ENCODE measurements at places on chromosomes 1 and 21.
A peak's percentile ranks its signal among the peaks of the same experiment; 100 is the strongest.

DNA sequence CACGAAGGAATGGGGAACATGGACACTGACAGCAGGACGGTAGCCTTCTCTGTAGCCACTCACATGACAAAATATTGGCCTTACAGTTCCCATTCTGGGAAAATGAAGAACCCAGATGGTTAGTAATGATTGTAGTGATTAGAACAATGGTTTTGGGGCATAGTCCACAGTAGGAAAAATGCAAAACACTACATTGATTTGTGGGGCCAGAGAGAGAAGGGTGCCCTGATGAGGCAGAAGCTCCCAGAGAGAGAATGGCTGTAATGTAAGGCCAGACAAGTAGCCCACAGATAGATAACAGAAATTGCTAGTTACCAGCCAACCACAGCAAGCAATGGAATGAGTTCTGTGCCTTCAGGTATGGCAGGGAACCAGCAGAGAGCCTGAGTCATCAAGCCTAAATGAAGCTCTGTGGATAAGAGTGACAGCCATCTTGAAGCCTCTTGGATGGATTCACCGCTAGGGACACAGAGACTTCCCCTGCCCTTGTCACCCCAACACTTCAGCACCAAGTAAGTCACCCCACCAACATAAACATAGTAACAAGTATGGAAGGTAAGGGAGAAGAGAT is 206.1 kb downstream of the BACH1 start:
- DNase-seq, result no peak

GRCh38 chr1:22239378-22239777 is 96.5 kb upstream of the WNT4 start:
- DNase-seq, result no peak

DNA sequence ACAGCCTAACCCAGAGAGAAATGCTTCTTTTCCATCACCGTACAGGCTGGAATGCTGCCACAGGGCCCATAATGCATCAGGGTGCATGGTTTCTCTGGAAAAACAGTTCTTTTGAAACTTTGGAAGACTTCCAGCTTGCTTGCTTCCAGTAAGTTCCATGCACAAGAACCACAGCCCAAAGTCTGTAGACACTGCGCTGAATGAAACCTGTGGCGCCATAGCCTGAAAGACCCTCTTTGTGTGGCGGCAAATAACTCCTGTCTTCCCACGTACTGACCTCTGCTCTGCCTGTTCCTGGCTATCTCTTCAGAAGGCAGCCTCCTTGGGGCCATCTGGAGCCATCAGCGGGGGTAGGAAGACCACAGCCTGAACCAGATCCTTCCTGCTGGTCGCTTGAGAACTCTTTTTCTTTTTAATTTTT is 15.1 kb downstream of the MIIP start:
- DNase-seq, result no peak

GRCh38 chr1:54160351-54160750 is 7.6 kb upstream of the CDCP2 start:
- no peak for DNase-seq

- peak; percentile 20 for DNase-seq
These were observed 41.3 kb downstream of the LRRC71 start for GRCh38 chr1:156961709-156962108.

GRCh38 chr1:162364498-162364897 is 12.2 kb downstream of the SPATA46 start:
- DNase-seq, result no peak

DNA sequence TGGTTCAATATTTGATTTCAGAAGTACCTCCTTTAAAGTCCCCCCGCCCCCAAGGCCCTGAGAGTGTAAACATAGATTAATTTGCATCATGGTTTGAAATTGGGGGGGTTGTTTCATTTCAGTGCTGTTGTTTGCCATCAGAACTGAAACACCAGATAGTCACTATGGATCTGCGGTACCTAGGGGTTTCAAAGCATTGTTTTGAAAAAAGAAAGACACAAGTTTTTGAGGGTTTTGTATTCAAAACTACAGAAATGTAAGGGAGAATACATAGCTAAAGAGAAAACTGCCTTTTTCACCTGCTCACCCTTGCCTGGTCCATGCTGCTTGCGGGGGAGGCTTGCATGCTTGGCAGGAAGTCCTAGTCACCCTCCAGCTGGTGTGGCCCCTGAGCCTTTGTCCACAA is 59.3 kb downstream of the ACP6 start:
- DNase-seq, result no peak

DNA sequence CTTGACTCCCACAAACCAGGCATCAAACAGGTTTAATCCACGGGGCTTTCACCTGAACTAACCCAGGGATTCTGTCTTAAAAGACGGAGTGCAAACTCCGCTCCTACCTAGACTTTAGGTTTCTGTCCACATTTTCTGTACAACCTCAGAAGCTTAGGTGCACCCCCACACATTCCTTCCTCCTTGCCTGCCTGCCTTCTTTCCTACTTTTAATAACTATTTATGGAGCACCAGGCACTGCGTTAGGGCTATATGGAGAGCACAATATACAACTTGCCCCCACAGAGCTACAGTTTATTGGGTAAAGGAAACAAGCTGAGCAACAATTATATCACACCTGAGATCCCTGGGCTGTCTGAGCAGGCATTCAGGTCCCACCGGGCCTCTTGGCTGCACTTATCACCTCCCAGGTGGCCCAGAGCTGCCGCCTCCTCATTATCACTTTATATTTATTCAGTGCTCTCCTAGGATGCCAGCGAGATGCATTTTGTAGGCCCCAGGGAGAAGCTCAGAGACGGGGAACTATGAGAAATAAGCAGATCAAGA is 64.1 kb downstream of the DNTTIP2 start:
- no peak for DNase-seq

DNA sequence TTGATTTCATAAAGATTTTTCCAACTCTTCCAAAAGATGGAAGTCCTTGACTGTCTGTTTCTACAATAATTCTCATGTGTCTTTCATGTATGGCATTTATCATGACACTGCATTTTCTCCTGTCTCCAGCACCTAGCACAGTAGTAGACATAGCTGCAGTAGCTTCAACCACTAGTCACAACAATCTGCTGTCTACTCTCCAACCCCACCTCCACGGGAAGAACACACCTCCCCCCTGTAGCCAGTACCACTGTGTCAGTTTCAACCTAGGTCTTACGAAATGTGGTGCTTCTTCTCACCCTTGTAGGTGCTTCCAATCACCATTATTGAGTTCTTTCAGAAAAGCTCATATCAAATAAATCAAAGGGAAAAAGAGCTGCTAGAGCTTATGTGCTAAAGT is 425.1 kb upstream of the ADAMTS5 start:
- no peak for DNase-seq

- no peak for DNase-seq
These were observed 33.5 kb downstream of the DMAP1 start for GRCh38 chr1:44246806-44247205.

- DNase-seq, result no peak
These were observed 1729.9 kb downstream of the NCAM2 start for GRCh38 chr21:22728091-22728490.

DNA sequence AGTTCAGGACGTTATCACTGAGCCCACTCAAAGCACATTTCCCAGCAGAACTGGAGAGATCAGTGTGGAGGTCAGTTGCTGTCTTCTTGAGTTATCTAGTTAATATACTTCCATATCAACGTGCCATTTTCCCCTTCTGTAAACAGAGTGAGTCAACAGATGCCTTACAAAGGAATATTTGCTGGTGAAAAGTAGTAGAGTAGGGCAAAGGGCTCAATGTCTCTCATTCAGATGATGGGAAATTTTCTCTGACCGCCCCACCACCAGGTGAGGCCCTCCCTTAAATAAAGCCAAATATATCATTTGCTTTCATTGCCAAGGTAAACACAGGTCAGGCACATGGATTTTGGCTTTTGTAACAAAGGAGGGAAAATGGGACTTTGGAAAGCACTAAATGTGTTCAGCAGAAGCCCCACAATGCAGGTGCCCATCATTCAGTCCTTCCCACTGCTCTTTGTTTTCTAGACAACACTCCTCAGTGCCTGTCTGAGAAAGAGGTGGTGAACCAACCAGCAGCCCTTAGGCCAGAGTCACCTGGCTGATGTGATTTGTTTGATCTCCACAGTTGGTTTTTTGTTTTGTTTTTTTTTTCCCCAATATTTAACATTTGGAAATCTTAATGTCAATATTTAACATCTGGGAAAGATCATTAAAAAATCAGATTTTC is 40.5 kb upstream of the SAMD13 start:
- DNase-seq, result no peak

GRCh38 chr1:99363531-99363930 is 99.2 kb downstream of the PLPPR4 start:
- no peak for DNase-seq

DNA sequence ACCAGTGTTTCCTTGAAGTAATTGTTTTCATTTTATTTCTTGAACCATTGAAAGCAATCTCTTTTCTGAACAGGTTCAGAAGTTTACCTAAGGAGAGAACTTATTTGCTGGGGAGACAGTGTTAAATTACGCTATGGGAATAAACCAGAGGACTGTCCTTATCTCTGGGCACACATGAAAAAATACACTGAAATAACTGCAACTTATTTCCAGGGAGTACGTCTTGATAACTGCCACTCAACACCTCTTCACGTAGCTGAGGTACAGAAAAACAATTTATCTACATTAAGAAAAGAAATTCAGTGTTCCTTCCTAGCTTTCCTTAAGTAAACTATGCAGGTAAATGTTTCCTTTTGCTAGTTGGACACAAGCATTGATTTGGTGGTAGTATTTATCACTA is 27.4 kb downstream of the AGL start:
- DNase-seq, result no peak

- DNase-seq, result no peak
These were observed 259.0 kb downstream of the FOXD2 start for GRCh38 chr1:47696737-47697441.

GRCh38 chr1:66239834-66240233 is 294.1 kb upstream of the SGIP1 start:
- DNase-seq, result no peak

DNA sequence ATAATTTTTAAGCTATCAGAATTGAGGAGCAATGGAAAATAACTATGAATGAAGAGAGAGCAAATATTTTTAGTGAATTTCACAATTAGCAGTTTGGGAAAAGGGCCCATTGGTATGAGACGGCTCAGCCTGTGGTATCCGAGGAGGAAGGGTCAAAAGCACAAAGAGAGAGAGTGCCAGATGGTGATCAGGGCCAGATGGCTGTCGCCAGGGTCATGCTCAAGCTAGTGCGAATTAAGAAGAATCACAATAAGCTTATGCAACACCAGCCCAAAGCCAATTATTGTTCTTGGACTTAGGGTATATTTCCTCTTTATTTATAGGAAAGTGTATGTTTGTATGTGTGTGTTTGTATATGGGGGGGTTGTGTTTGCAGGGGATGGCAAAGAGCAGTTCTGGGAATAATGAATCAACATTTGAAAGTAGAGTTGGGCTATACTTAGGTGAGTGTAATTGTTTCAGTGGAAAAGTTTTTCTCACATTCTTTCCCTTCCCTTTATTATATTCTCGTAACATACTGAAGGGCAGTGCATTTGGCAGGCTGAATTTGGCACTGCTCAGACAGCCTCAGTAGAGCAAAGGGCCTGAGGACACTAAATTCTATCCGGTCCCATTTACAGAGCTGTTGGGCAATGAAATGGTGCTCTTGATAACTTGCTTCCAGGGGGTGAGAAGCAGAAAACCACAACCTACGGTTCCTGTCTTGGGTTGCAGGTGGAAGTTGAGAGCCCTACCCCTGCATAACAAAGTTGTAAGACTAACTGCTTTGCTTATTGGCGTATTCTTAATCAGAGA is 19.5 kb upstream of the DDR2 start:
- DNase-seq, result no peak

All from stimulated activated CD4-positive, alpha-beta T cell treated with anti-CD3 and anti-CD28 coated beads, Interleukin-4, amount 100 ng/mL, for 48 hours (primary cell).